CD8-positive, alpha-beta memory T cell (primary cell): ENCODE measurements at places on chromosomes 2 and 18. TPM values are rescaled to one million over a fixed set of nuclear protein-coding genes. Genes with fewer than 3 reads are reported as not detected.

DNA sequence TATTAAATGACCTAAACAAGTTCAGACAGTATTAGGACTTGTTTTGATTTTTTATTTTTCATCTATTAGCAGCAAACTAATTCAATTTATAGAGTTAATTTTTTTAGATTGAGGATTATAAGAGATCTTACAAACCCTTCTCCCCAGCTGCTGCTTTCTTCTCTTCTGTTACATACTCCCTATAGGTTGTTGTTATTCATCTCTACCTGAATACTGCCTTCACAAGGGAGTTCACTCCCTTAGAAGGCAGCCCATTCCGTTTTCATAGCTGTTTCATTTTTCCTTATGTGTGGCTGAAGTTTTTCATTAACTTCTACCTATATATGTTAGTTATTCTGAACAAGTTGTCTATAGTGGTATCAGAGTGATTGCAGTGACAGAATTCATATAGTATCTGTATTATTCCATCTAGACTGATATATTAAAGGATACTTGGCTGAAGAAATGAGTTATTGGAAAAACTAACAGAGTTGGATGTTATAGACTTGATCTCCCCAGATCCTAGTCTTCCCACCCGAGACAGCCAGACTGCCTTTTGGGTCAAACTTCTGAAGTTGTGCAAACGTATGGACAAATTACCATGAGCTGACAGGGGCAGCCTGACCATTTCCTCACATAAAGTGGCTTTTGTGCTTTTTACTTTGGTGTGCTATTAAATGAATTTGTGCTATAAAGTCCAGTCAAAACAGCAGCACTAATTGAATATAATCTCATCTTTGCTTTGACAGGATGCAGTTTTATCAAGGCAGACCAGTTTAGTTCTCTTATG is 8.7 kb downstream of the GLS start:
- DNase-seq: no peak
- H3K4me3 ChIP-seq: no peak overlapping the region
- H3K36me3 ChIP-seq: no peaks in the 10 kb centered on the region
- no peaks in the 10 kb centered on the region for H3K27me3 ChIP-seq

GRCh38 chr18:45562567-45563479 is 52.5 kb upstream of the SLC14A2 start:
- H3K4me3 ChIP-seq: no peak overlapping the region
- H3K27me3 ChIP-seq: no peaks in the 10 kb centered on the region
- H3K36me3 ChIP-seq: no peaks in the 10 kb centered on the region
- no peaks in the 10 kb centered on the region for H3K4me1 ChIP-seq
- H3K27ac ChIP-seq: no peak overlapping the region

Gene HTR2B
- total RNA-seq: not detected

Gene CNGA3
- total RNA-seq: not detected

- H3K36me3 ChIP-seq: no peaks in the 10 kb centered on the region
- H3K27me3 ChIP-seq: no peaks in the 10 kb centered on the region
- H3K4me3 ChIP-seq: no peak overlapping the region
- no peak for DNase-seq
- no peaks in the 10 kb centered on the region for H3K4me1 ChIP-seq
- H3K27ac ChIP-seq: no peak overlapping the region
These were observed 382.7 kb upstream of the SALL3 start for GRCh38 chr18:78596794-78597345.

GRCh38 chr2:174035981-174036742 is 71.0 kb upstream of the SP3 start:
- no peak overlapping the region for H3K27ac ChIP-seq
- peaks cover 9% of the 10 kb centered on the region for H3K4me1 ChIP-seq
- H3K4me3 ChIP-seq: no peak overlapping the region
- H3K27me3 ChIP-seq: no peaks in the 10 kb centered on the region
- no peaks in the 10 kb centered on the region for H3K36me3 ChIP-seq

DNA sequence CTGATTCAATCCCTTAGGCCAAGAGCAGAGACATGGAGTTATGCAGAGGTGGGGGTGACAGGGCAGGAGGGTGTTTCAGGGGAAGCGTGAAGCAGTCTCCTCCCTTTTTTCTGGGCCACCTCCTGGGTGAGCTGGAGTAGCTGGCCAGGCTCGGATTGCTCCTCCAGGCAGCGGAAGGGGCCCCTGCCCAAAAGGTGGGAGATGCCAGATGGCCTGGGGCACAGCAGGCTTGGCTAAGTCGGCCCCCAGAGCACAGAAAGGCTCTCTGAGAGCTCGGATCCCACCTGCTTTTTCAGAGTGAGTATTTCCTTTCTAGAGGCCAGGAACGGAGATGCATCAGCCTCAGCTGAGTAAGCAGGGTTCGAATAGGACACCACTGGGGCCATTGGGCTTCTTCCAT is 196.9 kb downstream of the ANKRD30B start:
- no peaks in the 10 kb centered on the region for H3K27me3 ChIP-seq
- no peak overlapping the region for H3K4me3 ChIP-seq
- no peaks in the 10 kb centered on the region for H3K4me1 ChIP-seq
- no peak for DNase-seq
- no peak overlapping the region for H3K27ac ChIP-seq
- no peaks in the 10 kb centered on the region for H3K36me3 ChIP-seq

Gene GPR155
- 4.5 TPM for total RNA-seq

Gene C1QL2
- not detected for total RNA-seq

DNA sequence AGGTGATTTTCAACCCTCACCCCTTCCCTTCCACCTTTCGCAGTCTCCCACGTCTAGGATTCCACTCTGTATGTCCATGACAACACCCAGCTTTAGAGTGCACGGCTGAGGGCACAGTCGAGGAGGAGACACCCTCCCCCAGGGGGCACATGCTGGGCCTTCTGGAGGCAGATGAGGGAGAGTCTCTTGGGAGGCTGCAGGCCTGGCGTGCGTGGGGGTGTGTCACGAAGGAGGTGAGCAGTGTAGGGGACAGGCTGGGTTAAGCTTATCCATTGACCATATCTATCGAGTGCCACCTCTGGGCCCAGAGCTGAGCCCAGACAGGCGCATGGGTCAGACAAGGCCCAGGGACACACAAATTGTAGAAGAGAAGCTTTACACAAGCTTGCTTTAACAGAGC is 18.8 kb downstream of the PROC start:
- H3K36me3 ChIP-seq: no peaks in the 10 kb centered on the region
- no peak overlapping the region for H3K4me3 ChIP-seq
- no peaks in the 10 kb centered on the region for H3K4me1 ChIP-seq
- DNase-seq: no peak
- no peak overlapping the region for H3K27ac ChIP-seq

- no peak for DNase-seq
- peak overlapping the region; percentile 45 for H3K27ac ChIP-seq
- peaks cover 4% of the 10 kb centered on the region for H3K4me1 ChIP-seq
- H3K4me3 ChIP-seq: no peak overlapping the region
- no peaks in the 10 kb centered on the region for H3K36me3 ChIP-seq
These were observed 76.4 kb upstream of the ZEB2 start for GRCh38 chr2:144596073-144596871.

- DNase-seq: no peak
- H3K4me1 ChIP-seq: no peaks in the 10 kb centered on the region
- H3K27ac ChIP-seq: no peak overlapping the region
- no peak overlapping the region for H3K4me3 ChIP-seq
These were observed 14.7 kb upstream of the IKZF2 start for GRCh38 chr2:213166109-213166508.

- no peak overlapping the region for H3K27ac ChIP-seq
- no peaks in the 10 kb centered on the region for H3K27me3 ChIP-seq
- no peaks in the 10 kb centered on the region for H3K36me3 ChIP-seq
- no peaks in the 10 kb centered on the region for H3K4me1 ChIP-seq
- H3K4me3 ChIP-seq: no peak overlapping the region
These were observed 510.6 kb downstream of the XIRP2 start for GRCh38 chr2:167398873-167399272.

DNA sequence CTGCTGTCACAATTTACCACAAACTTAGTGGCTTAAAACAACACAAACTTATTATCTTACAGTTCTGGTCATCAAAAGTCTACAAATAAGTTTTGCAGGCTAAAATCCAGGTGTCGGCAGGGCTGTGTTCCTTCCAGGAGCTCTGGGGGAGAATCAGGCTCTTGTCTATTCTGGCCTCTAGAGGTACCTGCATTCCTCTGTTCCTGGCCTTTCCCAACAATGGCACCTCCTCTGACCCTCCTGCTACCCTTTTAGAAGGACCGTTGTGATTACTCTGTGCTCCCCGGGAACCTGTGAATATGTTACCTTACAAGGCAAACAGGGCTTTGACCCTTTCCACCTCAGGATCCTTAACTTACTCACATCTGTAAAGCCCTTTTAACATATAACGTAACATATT is 98.5 kb downstream of the MRPS9 start:
- H3K36me3 ChIP-seq: no peaks in the 10 kb centered on the region
- no peak overlapping the region for H3K4me3 ChIP-seq
- peaks cover 3% of the 10 kb centered on the region for H3K27me3 ChIP-seq
- no peak overlapping the region for H3K27ac ChIP-seq

GRCh38 chr2:3000968-3001367 is 376.6 kb downstream of the EIPR1 start:
- no peaks in the 10 kb centered on the region for H3K4me1 ChIP-seq
- H3K36me3 ChIP-seq: no peaks in the 10 kb centered on the region
- no peaks in the 10 kb centered on the region for H3K27me3 ChIP-seq
- no peak for DNase-seq
